ENCODE measurements at places on chromosomes 6 and 20. TPM values are rescaled to one million over a fixed set of nuclear protein-coding genes. Genes with fewer than 3 reads are reported as not detected.

DNA sequence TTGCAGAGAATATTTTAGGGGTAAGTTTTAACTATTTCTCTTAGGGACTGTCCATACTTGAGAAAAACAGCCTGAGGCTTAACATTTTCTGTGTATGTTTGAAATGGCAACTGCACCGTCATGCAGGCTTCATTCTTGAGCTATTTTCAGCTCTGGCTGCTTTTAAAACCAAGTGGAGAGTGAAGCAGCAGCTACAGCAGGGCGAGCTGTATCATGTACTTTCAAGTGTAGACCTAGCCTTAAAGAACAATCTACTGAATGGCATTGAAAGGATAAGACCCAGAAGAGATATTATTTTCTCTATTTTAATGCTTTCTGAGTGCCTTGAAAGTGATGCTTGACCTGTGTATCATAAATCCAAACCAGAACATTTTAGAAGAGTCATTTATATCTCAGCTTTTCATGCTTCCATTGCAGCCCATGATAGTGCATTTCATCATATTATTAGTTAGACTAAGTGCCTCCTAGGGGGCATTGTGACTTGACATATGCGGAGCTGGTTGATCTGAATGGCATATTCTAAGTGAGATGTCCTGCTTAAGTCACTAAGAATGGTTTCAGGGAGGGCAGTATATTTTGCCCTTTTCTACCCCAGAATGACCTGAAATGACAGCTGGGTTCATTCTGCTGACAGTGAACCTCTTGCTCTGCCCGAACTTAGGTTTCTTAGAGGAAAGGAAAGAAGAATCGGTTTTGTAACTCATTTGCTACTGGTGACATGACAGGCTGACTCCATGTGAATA lies 85.3 kb downstream of the NKAIN2 start:
- H3K36me3 ChIP-seq: no peaks in the 10 kb centered on the region
- no peaks in the 10 kb centered on the region for H3K27me3 ChIP-seq
- no peaks in the 10 kb centered on the region for H3K4me1 ChIP-seq
- no peak overlapping the region for H3K27ac ChIP-seq
- no peak overlapping the region for H3K4me3 ChIP-seq
- no peak for DNase-seq

GRCh38 chr6:14458669-14459266 lies 341.2 kb downstream of the CD83 start:
- no peaks in the 10 kb centered on the region for H3K36me3 ChIP-seq
- no peak overlapping the region for H3K4me3 ChIP-seq
- peaks cover 9% of the 10 kb centered on the region for H3K4me1 ChIP-seq
- no peak overlapping the region for H3K27ac ChIP-seq
- no peak for DNase-seq

DNA sequence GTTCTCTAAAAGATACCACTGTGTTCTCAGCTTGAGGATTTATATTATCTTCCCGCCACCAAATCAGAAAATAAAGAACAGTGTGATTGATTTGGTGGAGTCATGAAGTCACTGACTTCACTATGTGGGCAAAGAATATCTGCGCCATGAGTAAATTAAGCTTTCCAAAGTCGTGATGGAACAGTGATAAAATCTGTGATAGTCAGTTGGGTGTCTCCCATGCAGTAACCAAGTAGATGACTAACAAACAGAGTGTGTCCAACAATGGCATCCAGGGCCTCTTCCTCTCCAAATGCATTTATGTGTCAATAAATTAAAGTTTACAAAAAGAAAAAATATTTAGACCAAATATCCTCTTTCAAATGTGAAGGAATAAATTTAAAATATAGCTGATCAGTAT lies 87.0 kb upstream of the DST start:
- no peaks in the 10 kb centered on the region for H3K36me3 ChIP-seq
- H3K4me1 ChIP-seq: no peaks in the 10 kb centered on the region
- no peak overlapping the region for H3K4me3 ChIP-seq
- no peak for DNase-seq
- H3K27me3 ChIP-seq: no peaks in the 10 kb centered on the region

DNA sequence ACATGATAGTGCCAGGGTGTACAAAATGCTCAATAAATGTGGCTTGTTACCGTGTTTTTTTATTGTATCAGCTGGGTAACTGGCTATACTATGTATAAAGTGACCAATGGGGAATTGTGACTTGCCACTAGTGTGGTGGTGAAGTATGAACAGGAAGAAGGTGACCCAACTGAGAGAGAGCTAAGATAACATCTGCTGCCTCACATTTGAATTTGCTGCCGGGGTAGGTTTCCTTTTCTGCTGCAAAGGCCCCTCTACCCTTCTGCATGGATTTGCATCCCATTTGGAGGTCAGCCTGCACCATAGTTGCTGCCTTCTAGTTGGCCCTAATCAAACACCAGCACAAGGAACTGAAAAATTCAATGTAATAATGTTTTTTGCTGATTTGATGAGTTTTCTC lies 24.1 kb downstream of the IL17A start:
- no peak for DNase-seq
- no peaks in the 10 kb centered on the region for H3K4me1 ChIP-seq
- H3K4me3 ChIP-seq: no peak overlapping the region
- H3K36me3 ChIP-seq: no peaks in the 10 kb centered on the region

GRCh38 chr6:129670634-129671033 lies 39.3 kb downstream of the ARHGAP18 start:
- no peak overlapping the region for H3K4me3 ChIP-seq
- no peak for DNase-seq
- no peak overlapping the region for H3K27ac ChIP-seq
- no peaks in the 10 kb centered on the region for H3K36me3 ChIP-seq

DNA sequence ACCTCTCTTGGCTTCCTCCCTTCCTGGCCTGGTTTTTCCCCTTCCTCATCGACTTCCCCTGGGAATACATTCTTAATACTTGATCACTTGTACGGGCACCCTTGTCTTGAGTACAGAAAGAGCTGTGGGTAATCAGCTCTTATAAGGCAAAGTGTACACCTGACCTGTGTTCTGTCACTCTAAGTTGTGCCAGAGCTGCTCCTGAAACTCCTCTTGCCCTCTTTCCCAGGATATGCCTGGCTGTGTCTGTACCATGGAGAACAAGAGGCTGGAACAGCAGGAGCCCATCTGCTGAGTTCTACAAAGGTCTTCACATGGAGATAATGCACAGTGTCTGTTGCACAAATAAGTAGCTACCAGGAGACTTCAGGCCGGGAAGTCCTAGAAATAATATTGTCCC lies 110.1 kb downstream of the FOXA2 start:
- H3K4me1 ChIP-seq: no peaks in the 10 kb centered on the region
- no peaks in the 10 kb centered on the region for H3K27me3 ChIP-seq
- no peaks in the 10 kb centered on the region for H3K36me3 ChIP-seq
- H3K4me3 ChIP-seq: no peak overlapping the region

DNA sequence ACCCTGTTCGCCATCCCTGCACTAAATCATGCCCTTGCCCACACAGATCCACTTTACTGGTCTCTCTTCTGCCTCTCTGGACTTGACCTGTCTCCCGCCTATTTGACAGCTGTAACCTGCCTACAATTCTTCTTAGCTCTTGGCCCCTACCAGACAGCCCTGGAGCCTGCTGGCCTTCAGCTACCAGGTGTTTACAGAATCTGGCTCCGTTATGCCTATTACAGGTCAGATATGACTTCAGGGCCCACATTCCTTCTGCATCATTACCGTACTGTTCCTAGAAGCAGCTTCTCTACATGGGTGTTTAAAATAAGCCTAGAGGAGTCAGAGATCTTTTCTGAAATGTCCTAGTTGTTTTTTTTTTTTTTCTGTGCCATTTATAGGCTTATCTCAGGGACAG lies 45.4 kb upstream of the CCN6 start:
- no peak overlapping the region for H3K27ac ChIP-seq
- no peak for DNase-seq
- no peak overlapping the region for H3K4me3 ChIP-seq
- H3K4me1 ChIP-seq: no peaks in the 10 kb centered on the region
- H3K27me3 ChIP-seq: no peaks in the 10 kb centered on the region
- no peaks in the 10 kb centered on the region for H3K36me3 ChIP-seq

DNA sequence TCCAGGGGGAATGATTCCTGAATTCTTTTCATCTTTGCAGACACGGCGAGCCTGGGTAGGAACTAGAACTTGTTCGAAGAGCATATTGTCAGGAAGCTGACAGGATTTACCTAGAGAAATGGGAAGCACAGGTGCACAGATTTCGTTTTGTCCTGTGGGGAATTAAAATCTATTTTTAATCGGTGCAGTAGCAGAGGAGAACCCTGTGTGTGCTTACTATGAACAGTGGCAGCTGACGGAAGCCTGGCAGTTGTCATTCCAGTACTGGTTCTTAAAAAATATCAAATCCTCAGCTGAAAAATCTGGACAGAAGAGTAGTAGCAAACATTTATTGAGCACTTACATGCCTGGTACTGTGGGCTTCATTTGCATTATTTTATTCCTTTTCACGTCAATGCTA lies 609.0 kb downstream of the QKI start:
- H3K4me3 ChIP-seq: no peak overlapping the region
- H3K36me3 ChIP-seq: no peaks in the 10 kb centered on the region
- no peaks in the 10 kb centered on the region for H3K27me3 ChIP-seq

GRCh38 chr6:92763680-92764079 lies 655.7 kb downstream of the EPHA7 start:
- no peak for DNase-seq
- H3K4me1 ChIP-seq: no peaks in the 10 kb centered on the region
- H3K36me3 ChIP-seq: no peaks in the 10 kb centered on the region

- H3K27me3 ChIP-seq: no peaks in the 10 kb centered on the region
- no peak for DNase-seq
- no peaks in the 10 kb centered on the region for H3K4me1 ChIP-seq
- H3K27ac ChIP-seq: no peak overlapping the region
- no peak overlapping the region for H3K4me3 ChIP-seq
Measured at GRCh38 chr6:128738112-128738511, 144.8 kb upstream of the LAMA2 start.

GRCh38 chr6:53956068-53956711 lies 155.1 kb upstream of the MLIP start:
- no peaks in the 10 kb centered on the region for H3K4me1 ChIP-seq
- H3K27me3 ChIP-seq: no peaks in the 10 kb centered on the region
- no peak overlapping the region for H3K27ac ChIP-seq
- no peak overlapping the region for H3K4me3 ChIP-seq
- no peak for DNase-seq

- no peak overlapping the region for H3K4me3 ChIP-seq
- no peaks in the 10 kb centered on the region for H3K36me3 ChIP-seq
- no peaks in the 10 kb centered on the region for H3K27me3 ChIP-seq
- DNase-seq: no peak
- no peak overlapping the region for H3K27ac ChIP-seq
Measured at GRCh38 chr20:3973705-3974104, 41.7 kb downstream of the RNF24 start.

DNA sequence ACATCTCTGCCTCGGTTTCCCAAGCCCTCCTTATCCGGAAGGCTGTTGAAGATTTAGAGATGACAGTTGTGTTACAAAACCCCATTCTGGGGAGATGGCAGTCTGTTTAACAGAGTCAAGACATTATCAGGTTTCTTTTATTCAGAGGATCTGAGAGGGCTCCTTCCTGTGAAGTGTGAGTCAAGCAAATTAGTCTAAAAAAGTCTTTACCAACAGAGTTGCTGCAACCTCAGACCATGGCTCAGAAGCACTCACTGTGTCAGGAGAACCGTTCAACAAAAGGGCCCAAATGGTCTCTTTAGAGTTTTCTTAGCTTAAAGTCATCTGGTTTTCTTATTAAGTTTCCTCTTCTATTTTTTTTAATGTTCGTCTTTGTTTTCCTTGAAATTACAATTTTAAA lies 717.8 kb downstream of the EPM2A start:
- DNase-seq: no peak
- no peak overlapping the region for H3K27ac ChIP-seq
- no peaks in the 10 kb centered on the region for H3K4me1 ChIP-seq
- H3K27me3 ChIP-seq: no peaks in the 10 kb centered on the region
- H3K4me3 ChIP-seq: no peak overlapping the region

DNA sequence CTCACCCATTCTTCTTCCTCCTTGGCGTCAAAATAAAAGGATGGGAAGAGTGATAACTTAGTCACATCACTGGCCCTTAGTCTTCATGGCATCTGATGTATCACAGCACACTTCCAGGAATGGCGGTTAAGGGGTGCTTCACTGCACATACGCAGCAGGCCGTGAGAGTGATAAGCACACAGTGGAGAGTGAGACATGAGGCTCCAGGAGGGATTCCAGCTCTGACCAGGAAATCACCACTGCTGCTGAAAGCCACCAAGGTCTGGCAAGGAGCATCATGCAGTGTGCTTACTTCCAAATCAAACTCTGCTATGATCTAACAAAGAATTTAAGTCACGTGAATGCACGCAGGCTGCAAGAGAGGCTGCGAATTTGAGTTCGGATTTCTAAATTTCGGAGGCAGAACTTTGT lies 62.4 kb downstream of the ARID1B start:
- H3K27ac ChIP-seq: no peak overlapping the region
- H3K27me3 ChIP-seq: no peaks in the 10 kb centered on the region
- no peak overlapping the region for H3K4me3 ChIP-seq
- no peak for DNase-seq
- no peaks in the 10 kb centered on the region for H3K36me3 ChIP-seq

GRCh38 chr6:7238900-7239589 lies 74.0 kb downstream of the SSR1 start:
- no peak overlapping the region for H3K4me3 ChIP-seq
- DNase-seq: peak; percentile 53
- H3K36me3 ChIP-seq: no peaks in the 10 kb centered on the region
- H3K4me1 ChIP-seq: no peaks in the 10 kb centered on the region

DNA sequence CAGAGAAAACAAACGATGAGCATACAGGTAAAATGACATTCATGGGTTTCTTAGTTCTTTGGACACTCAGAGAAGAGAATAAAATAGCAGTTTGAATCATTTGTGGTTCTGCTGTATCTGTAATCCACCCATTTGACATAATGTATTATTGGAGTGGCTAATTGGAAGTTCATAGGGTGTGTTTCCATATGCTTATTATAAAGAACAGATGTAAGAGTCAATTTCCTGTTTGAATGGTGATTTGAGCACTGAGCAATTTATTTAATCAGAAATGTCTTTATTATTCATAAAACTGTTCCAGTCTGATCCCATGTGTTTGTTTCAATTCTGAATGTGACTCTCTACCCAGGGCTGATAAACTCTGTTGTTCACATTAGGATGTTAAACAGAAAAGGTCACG lies 939.1 kb downstream of the KIF16B start:
- DNase-seq: no peak
- H3K4me1 ChIP-seq: no peaks in the 10 kb centered on the region
- H3K27ac ChIP-seq: no peak overlapping the region

GRCh38 chr6:137001299-137001976 lies 43.3 kb downstream of the IL20RA start:
- H3K27me3 ChIP-seq: no peaks in the 10 kb centered on the region
- no peaks in the 10 kb centered on the region for H3K4me1 ChIP-seq
- no peaks in the 10 kb centered on the region for H3K36me3 ChIP-seq
- no peak overlapping the region for H3K4me3 ChIP-seq
- no peak for DNase-seq

The SYS1 gene
- total RNA-seq: 23.9 TPM

The TAP1 gene
- 500 TPM for total RNA-seq

The GRM1 gene
- total RNA-seq: not detected

The CAPN11 gene
- not detected for total RNA-seq

The CALHM4 gene
- not detected for total RNA-seq

The LY86 gene
- total RNA-seq: 3.7 TPM

The NKAIN4 gene
- total RNA-seq: not detected

The PRICKLE4 gene
- total RNA-seq: not detected

The ZGPAT gene
- 42.9 TPM for total RNA-seq

The TUBB1 gene
- not detected for total RNA-seq

The TMEM30A gene
- 84.3 TPM for total RNA-seq
